ENCODE measurements at places on chromosomes 6 and 20.

GRCh38 chr6:44563397-44563796 lies 175.9 kb downstream of the CDC5L start:
- no peak for DNase-seq

DNA sequence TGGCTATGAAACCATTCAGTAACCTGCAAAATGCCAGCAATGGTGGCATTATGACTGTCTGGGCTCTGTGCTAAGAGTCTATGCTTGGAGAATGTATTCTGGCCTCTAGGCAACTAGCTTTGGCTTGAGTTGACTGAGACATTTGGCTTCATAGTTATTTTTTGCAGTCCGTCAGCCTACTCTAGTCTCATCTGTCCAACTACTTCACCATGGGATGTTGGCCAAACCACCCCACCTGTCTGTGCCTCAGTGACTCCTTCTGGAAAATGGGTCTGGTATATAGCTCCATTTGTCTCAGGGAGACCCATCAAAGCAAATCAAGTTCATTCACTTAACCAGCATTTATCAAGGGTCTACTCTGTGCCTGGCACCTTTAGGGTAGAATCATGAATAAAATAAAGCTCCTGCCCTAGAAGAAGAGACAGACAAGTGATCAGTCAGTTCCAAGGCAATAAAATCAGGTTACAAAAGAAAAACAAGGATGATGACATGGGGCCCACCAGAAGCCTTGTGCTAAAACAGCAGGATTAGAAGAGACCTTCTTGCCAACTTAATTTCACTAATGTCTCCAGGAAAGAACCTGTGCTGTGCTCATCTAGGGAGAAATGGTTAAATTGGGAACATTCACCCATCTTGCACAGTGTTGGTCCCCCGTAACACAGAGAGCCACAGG lies 102.4 kb upstream of the ARMC2 start:
- DNase-seq, result no peak

- DNase-seq, result no peak
Observed at GRCh38 chr6:37922563-37922962, 103.0 kb downstream of the ZFAND3 start.

DNA sequence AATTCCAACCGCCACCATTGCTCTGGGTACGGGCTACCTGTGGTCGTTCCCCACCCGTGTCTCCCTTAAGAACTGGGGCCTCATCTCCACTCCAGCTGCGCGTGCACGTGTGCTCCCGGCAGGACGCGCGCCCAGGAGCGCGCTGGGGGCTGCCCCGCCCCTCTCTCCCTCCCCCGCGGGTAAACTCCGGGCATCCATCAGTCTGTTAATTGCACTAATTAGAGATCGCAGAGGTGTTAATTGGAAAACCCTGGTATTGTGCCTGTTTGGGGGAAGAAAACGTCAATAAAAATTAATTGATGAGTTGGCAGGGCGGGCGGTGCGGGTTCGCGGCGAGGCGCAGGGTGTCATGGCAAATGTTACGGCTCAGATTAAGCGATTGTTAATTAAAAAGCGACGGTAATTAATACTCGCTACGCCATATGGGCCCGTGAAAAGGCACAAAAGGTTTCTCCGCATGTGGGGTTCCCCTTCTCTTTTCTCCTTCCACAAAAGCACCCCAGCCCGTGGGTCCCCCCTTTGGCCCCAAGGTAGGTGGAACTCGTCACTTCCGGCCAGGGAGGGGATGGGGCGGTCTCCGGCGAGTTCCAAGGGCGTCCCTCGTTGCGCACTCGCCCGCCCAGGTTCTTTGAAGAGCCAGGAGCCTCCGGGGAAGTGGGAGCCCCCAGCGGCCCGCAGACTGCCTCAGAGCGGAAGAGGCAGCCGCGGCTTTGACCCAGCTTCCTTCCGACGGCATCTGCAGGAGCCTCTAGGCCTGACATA lies 14.4 kb downstream of the FOXP4 start:
- no peak for DNase-seq

DNA sequence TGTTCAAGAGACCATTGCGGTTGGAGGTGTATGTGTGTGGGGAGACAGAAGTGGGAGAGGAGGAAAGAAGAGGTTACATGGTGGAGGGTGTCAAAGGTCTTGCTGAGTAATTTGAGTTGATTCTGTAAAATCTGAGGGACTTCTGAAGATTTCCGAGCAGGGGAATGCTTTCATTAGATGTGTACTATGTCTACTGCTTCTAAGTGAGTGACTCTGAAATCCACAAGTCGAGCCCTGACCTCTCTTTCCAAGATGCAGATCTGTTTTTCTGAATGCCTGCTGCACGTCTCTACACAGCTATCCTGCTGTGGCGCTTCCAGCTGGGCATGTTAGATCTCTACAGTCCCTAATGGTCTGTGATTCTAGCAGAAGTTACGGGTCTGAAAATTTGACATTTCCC lies 209.8 kb downstream of the ATXN1 start:
- no peak for DNase-seq

- DNase-seq, result no peak
Observed at GRCh38 chr6:145332011-145332410, 403.3 kb downstream of the EPM2A start.

DNA sequence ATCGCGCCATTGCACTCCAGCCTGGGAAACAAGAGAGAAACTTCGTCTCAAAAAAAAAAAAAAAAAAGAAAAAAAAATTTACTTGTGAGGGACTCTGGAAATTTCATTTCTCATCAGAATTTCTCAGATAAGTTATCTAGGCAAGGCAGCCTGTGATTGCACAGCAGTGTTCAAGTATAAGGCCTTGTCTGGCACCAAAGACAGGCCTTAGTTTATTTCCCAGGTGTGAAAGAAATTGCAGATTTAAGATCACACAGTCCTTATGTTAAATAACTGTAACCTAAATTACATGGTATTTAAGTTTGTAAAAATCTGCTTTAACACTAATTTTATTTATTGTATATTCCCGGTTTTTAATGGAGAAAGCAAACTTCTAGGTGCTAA lies 34.8 kb downstream of the HFE start:
- no peak for DNase-seq

DNA sequence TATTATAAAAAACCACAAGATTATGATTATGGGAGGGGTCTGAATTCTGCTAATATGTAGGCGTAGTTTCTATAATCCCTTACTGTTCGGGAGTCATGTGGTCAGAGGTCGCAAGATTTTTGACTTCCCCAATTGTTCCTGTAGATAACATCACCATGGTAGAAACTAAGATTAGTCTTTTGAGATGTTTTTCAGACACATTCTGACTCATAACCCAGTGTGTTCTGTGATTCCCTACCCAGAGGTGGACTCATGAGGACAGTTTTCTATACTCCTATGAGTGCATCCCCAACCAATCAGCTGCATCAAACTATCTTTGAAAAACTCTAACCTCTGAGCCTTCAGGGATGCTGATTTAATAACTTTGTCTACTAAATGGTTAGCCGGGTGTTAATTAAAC lies 175.5 kb downstream of the RFPL4B start:
- no peak for DNase-seq

GRCh38 chr20:58892932-58893224 lies 40.4 kb downstream of the GNAS start:
- DNase-seq, result no peak

Data from non-pigmented ciliary epithelial cell (primary cell).